PC-3 (cell line): ENCODE measurements at places on chromosomes 5 and 9.

GRCh38 chr5:35771839-35772238 is 84.9 kb upstream of the IL7R start:
- no peak for DNase-seq

GRCh38 chr5:54655761-54656160 is 138.2 kb downstream of the SNX18 start:
- no peak for DNase-seq

DNA sequence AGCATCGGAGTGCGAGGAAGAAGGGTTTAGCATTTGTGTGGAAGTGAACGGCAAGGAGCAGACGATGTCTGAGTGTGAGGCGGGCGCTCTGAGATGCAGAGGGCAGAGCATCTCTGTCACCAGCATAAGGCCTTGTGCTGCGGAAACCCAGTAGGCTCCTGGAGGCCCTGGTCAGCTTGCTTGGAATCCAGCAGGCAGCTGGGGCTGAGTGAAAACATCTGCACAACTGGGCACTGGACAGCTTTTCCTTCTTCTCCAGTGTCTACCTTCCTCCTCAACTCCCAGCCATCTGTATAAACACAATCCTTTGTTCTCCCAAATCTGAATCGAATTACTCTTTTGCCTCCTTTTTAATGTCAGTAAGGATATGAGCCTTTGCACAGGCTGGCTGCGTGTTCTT is 72.1 kb downstream of the C7 start:
- DNase-seq = no peak

DNA sequence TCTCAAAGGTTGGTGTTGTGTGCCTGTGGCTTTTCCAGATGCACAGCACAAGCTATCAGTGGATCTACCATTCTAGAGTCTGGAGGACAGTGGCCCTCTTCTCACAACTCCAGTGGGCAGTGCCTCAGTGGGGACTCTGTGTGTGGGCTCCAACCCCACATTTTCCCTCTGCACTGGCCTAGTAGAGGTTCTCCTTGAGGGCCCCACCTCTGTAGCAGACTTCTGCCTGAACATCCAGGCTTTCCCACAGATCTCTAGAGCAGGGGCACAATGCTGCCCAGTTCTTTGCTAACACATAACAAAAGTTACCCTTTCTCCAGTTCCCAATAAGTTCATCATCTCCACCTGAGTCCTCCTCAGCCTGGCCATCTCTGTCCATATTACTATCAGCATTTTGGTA is 102.1 kb upstream of the ANKRD55 start:
- no peak for DNase-seq

DNA sequence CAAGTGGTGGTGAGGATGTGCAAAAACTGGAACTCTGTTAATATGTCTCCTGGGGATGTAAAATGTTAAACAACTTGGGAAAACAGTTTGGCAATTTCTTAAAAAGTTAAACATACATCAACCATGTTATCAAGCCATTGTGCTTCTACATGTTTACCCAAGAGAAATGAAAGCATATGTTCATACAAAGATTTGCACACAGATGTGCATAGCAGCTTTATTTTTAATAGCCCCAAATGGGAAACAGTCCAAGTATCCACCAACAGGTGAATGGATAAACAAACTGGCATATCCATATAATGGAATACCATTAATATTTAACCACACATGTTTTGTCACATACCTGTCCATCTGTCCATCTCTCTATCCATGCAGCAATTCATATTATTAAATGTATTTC is 6.2 kb downstream of the VPS13A start:
- DNase-seq = no peak

DNA sequence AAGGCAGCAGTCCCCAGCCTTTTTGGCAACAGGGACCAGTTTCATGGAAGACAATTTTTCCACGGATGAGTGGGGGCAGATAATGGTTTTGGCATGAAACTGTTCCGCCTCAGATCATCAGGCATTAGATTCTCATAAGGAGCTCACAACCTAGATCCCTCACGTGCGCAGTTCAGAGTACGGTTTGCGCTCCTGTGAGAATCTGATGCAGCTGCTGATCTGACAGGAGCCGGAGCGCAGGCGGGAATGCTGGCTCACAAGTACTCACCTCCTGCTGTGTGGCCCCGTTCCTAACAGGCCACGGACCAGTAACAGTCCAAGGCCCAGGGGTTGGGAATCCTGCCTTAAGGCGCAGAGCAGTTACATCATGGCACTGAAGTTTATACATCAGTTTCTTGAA is 3.3 kb upstream of the BRD3 start:
- DNase-seq = no peak

GRCh38 chr5:54294097-54294667 is 16.2 kb downstream of the ARL15 start:
- DNase-seq = no peak

- DNase-seq = no peak
Measured at GRCh38 chr9:80177949-80178480, 606.2 kb downstream of the TLE4 start.

- peak; percentile 10 for DNase-seq
Measured at GRCh38 chr9:25917731-25918362, 239.6 kb upstream of the TUSC1 start.

DNA sequence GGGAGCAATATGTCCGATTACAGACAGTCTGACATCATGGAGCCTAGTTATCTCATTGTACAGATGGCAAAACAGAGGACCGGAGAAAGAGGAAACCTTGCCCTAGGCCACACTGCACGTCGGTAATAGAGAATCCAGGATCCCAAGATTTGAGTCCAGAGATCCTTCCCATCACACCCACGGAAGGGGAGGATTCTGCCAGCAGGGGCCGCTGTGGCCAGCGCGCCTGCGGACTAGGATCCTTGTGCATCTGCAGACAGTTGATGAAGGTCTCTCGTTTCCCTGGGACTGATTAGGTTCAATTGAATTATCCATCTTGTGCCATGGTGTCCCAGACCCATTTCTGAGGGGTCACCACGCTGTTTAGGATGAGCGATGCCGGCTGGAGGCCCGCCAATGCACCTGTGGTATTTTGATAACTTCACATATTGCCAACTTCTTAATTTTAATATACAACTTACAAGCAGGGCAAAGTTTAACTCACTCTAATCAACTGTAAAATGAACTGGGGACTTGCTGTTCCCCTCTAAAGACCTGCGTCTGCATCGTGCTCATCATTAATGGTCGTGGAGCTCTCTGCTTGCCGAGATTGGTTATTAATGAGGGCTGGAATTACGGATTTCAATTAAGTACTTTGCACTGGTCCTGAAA is 592.7 kb upstream of the BRINP1 start:
- DNase-seq = peak; percentile 40

GRCh38 chr5:82649943-82650342 is 371.8 kb upstream of the RPS23 start:
- no peak for DNase-seq

DNA sequence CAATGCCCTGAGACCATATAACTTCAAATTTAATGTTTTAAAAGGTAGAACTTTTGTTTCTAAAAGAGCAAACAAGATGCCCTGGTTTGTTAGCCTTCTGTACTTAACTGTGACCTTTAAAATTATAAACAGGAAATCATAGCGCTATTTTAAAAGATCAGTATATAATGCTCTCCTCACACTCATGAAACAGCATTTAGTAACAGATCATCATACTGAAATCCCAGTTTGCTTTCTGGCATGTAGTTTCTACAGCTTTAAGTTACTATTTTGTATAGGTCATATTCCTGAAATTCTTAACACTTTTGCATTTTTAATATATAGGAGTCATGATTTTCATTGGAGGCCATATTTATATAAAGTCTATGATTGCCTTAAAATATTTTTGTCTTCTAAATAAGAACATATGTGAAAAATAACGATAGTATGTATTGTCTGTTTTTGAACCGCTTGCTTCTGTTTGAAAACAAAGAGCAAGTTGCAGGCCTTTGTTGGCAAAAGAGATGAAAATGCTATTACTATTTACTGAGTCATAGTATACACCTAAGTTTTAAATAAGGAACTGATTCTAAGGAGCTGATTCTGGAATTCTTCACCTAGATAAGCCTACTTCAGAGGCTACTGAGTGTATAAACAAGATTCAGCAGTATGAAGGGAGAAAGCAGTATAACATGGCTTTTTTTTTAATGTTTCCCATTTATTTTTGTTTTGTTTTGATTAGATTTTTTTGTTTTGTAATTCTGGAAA is 20.5 kb downstream of the SRFBP1 start:
- DNase-seq = peak; percentile 60

DNA sequence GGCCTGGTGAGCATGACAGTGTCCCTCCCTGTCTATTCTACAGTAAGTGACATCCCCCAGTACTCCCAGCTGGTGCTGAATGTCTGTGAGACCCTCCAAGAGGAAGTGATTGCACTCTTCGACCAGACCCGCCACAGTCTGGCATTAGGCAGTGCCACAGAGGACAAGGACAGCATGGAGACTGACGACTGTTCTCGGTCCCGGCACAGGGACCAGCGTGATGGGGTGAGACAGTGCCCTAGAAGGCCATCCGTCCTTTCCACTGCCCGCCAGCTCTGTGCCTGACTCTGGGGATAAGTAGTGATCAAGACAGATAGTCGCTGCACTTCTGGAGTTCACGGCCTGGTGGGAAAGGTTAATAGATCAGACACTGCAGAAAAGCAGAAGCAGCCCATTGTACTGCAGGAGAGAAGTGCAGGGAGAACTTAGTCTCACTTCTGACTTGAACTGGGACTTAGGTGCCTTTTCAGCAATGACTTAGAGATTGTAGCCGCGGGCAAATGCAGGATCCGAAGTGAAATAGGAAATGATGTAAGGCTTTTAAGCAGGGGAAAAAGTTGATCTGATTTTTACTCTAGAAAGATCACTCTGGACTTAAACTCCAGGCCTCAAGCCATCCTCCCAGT is 28.4 kb downstream of the SH3GLB2 start:
- no peak for DNase-seq

GRCh38 chr9:81964218-81965171 is 21.2 kb downstream of the SPATA31D3 start:
- no peak for DNase-seq

DNA sequence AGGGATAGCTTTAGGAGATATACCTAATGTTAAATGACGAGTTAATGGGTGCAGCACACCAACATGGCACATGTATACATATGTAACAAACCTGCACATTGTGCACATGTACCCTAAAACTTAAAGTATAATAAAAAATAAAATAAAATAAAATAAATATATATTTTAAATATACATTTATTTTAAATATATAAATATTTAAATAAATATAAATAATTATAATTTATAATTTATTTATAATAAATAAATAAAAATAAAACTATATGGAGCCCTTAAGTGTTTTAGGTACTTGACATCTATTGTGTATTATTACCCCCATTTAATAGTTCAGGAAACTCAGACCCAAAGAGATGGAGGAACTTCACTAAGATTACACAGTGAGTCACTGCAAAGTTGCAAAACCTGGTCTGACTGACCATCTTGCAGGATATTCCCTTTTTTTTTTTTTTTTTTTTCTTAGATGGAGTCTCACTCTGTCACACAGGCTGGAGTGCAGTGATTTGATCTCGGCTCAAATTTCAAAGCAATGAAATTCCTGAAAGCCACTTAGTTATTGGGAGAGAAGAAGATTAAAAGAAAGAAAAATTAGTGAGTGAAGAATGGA is 5.8 kb upstream of the C5orf52 start:
- DNase-seq = peak; percentile 98

DNA sequence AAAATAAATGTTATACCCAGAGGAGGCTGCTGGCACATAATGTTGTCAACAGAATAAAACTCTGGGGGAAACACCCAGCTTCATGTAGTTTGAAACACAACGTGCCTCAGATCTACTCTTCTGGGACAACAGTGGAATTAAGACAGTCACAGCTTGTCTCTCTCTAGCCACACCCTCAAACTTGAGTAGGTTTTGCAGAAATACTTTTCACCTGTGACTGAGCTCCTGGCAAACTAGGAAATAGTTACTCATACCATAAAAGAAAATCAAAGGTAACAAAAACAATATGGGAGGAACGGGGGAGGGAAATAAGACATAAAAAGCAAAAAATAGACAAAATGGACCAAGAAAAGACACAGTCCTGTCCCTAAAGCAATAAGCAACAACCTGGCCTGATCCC is 14.4 kb downstream of the ELAVL2 start:
- DNase-seq = peak; percentile 63

GRCh38 chr9:128093011-128093410 is 25.0 kb downstream of the SLC25A25 start:
- DNase-seq = no peak

- DNase-seq = no peak
Measured at GRCh38 chr5:164545507-164545906, 1040.1 kb downstream of the MAT2B start.

DNA sequence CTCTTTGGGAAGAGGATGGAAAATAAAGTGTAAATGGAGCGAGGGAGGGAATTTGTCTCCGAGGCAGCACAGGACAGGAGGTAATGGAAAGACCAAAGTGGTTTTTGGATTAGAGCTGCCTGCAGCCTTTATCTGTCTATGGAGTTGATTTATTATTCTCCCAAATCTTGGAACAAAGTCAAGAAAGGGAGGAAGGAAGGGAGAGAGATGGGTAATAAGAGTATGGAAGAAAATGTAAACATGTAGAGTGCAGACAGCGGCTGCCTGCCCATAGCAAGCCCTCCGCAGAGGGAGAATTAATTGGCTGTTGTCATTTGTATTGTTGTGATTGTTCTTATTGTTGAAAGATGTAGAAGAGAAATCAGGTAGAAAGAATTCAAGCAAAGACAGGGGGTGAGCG is 15.7 kb downstream of the KCNIP1 start:
- DNase-seq = no peak

GRCh38 chr5:123091298-123092222 is 2.5 kb downstream of the PRDM6 start:
- peak; percentile 2 for DNase-seq

- peak; percentile 86 for DNase-seq
Measured at GRCh38 chr5:180718810-180719453, 20.9 kb downstream of the OR2Y1 start.

GRCh38 chr5:124655251-124655917 is 91.1 kb downstream of the ZNF608 start:
- peak; percentile 59 for DNase-seq

DNA sequence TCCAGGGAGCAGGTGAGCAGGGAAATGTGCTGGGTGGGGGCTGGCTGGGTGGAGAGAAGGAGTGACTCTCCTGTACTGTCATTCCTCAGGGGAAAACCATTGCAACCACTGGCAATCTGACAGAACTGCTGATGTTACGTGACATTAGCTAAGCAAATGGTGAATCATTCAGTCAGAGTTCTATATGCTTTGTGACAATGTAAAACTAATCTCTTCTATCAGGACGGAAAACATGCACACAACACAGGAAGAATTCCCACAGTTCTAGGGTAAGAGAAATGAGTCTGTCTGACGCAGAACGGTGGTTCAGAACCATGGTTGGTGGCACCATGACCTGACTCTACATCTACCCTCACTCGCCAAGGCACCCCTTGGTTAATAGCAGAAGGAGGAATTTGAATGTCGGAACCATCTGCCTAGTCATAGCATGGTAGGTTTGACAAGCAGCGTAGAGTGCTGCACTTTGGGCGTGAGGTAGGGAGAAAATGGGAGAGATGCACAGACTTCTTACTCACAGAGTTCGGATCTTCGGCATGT is 243.6 kb upstream of the PANK3 start:
- DNase-seq = peak; percentile 68

DNA sequence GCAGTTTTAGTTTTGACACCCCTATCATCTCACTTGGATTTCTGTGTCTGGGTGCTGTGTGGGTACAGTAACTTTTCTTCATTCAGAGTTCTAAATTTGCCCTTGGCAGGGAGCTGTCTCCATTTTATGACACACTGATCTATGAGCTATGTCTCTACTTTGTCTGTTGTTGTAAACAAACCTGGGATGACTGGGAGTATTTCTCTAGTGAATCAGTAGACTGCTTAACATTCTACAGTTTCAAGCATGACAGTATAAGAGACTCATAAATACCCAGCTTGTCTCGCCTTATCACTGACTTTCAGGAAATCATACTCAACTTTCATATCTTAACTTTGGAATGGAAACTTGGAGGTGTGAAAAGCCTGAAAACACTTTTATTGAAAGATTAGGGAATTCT is 212.1 kb upstream of the NUDT12 start:
- DNase-seq = peak; percentile 63
